ENCODE measurements at places on chromosomes 11 and 22.

DNA sequence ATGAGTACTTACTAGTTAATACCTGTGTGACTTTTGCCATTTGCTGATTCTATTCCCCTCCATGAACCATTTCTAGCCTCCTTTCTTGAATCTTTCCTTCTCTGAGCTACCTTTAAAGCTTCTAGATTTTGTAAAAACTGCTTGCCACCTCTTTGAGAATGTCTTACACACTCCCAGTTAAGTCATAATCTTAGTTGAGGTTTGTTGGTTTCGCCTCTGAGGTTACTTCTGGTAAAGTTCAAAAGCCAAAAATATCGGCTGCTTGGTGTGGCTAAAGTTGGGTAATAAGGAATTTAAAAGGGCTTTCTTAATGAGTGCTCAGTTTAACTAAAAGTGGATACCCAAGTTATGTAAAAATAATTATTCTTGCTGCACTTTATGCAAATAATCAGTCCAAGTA, 10.4 kb upstream of the GLYAT start:
- no peak for DNase-seq

GRCh38 chr22:44192098-44192815, 11.5 kb downstream of the PARVG start:
- no peak for DNase-seq

- DNase-seq, result no peak
Measured at GRCh38 chr11:69746752-69747742, 28.1 kb downstream of the FGF4 start.

DNA sequence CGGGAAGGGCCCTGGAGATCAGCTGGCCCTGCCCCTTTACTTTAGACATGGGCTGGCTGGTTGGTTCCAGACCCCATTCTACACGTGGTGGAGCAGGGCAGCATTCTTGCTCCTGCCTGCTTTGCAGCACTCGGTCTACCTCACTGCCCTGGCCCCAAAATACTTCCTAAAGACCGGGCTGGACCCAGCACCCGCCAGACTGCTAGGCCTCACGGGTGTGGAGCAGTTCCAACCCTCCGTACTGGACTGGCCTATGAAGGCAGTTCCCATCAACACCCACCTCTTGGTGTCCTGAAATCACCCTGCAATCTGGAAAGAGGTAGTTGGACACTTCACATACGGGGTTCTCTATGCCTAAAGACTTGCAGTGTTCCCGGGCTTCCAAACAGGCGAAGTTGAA, 6.4 kb downstream of the MCAT start:
- DNase-seq, result no peak

DNA sequence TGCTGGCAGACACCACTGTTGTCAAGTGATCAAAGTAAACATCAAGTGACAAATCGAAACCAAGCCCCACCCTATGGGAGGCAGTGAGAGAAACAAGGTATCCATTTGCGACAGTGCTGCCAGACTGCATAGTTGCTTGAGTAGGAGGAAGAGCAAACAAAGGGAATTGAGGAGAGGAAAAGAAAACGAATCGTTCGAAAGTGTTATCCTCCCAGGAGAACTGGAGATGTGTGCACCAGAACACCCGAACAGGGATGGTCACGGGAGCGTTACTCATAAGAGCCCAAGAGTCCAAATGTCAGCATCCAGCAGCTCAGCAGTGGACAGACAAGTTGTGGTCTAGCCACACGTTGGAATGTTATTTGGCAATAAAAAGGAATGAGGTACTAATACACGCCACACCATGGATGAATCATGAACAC, 58.4 kb upstream of the NUP50 start:
- no peak for DNase-seq

- DNase-seq, result no peak
Measured at GRCh38 chr22:20128902-20129746, 2.5 kb upstream of the ZDHHC8 start.

DNA sequence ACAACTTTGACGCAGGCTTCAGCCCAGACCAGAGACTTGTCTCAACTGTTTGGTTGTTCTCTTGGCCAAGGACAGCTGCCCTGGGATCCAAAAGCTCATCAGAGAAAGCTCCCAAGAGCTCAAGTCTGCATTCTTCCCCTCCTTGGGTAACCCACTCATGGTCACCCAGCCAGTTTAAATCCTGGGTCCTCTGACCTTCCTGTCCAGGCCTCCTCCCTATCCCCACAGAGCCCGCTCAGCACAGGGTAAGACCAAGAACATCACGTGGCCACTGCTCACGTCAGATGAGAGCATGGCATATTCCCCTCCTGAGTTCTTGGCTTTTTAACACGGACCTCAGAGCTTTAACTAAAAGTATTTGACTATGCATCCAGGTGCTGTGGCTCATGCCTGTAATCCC, 25.8 kb downstream of the TSKU start:
- DNase-seq, result no peak

DNA sequence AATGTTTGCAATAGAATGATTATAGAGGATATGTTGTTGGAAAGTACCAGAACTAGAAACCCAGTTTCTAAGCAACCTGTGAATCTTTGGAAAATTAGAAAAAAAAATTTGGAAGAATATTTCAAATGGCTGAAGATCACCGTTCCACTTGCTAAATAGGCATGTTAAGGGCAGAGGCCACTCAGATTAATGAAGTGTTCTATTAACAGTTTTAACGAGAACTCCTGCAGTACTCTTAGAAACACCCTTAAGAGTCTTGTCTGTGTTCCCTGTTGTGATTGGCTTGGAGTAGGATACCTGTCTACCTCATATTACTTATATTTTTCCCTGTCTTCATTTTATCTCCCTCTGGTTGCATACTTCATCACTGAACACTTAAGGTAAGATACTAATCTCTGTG, 4.6 kb downstream of the C11orf54 start:
- DNase-seq, result no peak

DNA sequence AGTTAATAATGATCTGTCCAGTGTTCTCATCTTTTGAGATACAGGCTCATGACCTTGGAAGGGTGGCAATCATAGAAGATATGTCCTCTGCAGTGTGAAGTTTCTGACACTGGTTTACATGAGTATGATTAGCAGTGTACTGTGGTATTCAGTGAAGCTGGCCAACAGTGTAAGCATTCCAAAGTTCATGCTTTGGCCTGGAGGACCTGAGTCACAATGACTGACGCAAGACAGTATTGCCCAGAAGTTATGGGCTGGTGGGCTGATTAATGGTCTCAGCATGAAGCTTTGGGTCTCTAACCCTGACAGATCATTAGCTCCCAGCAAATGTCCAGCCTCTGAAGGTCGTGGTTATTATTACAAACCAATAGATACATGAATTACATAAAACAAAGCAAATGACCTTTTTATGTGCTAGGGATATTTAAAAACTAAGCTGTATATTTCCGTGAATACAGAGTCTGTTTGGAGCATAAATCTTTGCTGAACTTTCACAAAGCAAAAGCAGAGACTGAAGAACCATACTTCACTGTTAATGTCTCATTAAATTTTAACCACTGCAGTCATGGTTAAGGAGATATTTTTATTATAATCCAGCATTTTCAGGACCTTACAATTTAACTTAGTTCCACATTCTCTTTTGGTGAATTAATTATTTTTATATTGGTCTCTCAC, 28.3 kb upstream of the USP47 start:
- DNase-seq, result no peak

DNA sequence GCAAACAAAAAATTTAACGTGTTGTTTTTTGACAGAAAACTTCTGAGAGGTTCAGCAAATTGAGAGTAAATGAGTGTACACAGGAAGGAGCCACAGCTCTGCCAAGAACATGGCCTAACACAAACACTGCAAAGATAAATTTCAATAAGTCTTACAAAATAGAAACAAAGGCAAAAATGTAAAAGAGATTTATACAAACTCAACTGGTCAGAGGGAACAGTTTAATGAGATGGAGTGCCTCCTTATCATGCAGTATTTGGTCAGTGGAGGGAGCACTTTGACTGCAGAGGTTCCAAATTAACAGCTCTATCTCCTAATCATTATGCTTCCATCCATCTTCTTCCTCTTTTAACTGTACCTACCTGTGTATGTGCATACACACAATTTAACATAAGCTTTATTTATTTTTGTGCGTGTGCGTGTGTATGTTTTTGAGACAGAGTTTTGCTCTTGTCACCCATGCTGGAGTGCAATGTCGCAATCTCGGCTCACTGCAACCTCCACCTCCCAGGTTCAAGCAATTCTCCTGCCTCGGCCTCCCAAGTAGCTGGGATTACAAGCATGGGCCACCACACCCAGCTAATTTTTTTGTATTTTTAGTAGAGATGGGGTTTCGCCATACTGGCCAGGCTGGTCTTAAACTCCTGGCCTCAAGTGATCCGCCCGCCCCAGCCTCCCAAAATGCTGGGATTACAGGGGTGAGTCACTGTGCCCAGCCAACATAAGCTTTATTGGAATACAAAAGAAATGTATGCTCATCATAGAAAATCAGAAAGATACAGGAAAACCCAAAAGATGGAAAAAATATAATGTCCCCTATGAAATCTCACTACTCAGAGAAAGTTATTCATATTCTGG, 111.9 kb downstream of the MRTFA start:
- DNase-seq, result no peak

DNA sequence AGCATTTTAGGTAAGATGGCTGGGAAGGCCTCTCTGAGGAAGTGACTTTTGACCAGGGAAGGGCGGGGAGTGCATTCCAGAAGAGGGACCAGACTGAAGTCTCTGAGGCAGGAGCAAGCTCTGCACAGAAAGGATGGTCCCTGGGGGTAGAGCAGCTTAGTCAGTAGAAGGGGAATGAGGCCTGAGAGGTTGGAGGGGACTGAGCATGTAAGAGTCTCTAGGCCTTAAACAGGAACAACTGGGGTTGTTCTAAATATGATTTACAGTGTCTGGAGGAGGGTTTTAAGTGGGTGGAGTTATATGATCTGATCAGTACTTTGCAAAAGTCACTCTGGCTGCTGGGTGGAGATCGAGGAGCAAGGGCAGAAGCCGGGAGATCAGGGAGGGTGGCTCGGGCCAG, 31.7 kb upstream of the TEF start:
- DNase-seq, result no peak

GRCh38 chr22:43077121-43077877, 11.9 kb downstream of the TTLL1 start:
- DNase-seq, result no peak

All from activated T-helper 1 cell treated with anti-CD3 and anti-CD28 coated beads, Interleukin-2, amount 50 U/mL, for 16 hours (primary cell).